PC-9 (cell line): ENCODE measurements at places on chromosomes 1 and 21. TPM values are rescaled to one million over a fixed set of nuclear protein-coding genes. Genes with fewer than 3 reads are reported as not detected.
A peak's percentile ranks its signal among the peaks of the same experiment; 100 is the strongest.

Gene RUNX3
- not detected in 2 replicates for total RNA-seq

Gene AMY2A
- total RNA-seq: not detected in 2 replicates

Gene CNR2
- total RNA-seq: not detected in 2 replicates

Gene ARV1
- total RNA-seq: 8.0 and 12.0 TPM in 2 replicates

Gene HCN3
- total RNA-seq: 6.6 and 7.5 TPM in 2 replicates

Gene URB2
- 6.6 and 7.7 TPM in 2 replicates for total RNA-seq

Gene LPAR3
- not detected in 2 replicates for total RNA-seq

Gene SPRR5
- not detected in 2 replicates for total RNA-seq

Gene MASP2
- not detected in 2 replicates for total RNA-seq

Gene CITED4
- total RNA-seq: 67.5 and 98.2 TPM in 2 replicates

Gene TNNI3K
- 1.4 TPM in 1 of 2 replicates, not detected in the other for total RNA-seq

Gene OLFM3
- not detected in 2 replicates for total RNA-seq

- DNase-seq: no peak
These were observed 58.5 kb downstream of the SH3BGR start for GRCh38 chr21:39510240-39510639.

GRCh38 chr1:150021191-150021694 lies 10.7 kb upstream of the OTUD7B start:
- peak; percentile 33 for DNase-seq

DNA sequence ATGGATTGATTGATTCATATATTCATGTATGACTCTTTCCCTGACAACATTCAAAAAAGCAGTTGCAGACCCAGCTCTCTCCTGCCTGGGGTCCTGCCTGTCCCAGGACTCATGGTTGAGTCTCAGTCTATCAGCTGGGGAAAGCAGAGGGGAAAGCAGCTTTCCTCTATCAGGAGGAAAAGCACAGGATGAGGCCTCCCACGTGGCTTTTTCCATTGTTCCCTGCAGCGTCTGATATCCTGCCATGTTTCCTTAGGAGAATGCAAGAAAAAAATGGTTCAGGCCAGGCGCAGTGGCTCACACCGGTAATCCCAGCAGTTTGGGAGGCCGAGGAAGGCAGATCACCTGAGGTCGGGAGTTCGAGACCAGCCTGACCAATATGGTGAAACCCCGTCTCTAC lies 133.0 kb upstream of the VAMP3 start:
- DNase-seq: no peak

DNA sequence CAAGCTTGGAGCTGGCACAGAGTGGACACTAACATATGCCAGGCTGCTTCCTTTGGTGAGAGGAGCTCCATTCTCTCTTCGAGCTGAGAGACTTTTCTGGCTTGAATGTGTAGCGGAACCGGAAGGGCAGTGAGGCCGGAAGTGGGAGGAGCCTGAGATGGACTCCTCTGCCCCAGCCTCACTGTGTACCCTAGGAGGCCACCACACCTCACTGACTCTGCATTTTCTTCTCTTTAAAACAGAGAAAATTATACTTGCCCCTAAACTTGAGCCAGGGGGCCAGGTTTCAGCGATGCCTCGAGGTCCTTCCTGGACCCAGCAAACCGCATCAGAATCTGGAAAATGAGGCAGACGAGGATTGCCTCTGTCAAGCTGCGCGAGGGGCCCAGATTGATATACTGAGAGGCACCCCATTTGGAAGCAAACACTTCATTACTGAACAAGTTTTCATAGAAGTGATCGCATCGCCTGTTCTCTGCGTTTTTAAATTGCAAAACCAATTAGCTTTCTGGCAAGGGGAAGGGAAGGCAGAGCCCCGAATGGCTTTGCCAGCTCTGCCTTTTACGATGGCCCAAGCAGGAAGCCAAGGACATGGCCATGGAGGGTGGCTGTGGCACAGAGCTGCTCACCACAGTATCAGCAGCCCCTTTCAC lies 708.1 kb downstream of the PTPRU start:
- no peak for DNase-seq

DNA sequence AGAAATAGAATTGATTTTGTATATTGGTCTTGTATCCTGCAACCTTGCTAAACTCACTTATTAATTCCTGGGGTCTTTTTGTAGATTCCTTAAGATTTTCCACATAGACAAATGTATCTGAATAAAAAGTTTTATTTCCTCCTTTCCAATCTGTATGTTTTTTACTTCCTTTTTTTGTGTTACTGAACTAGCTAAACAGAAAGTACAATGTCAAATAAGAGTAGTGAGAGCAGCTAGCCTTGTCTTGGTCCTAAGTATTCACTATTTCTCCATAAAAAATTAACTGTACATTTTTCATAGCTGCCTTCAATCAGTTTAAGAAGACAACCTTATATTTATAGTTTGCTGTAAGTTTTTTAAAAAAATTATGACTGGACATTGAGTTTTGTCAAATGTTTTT lies 74.9 kb downstream of the FASLG start:
- DNase-seq: no peak

- no peak for DNase-seq
These were observed 29.6 kb upstream of the ZNF326 start for GRCh38 chr1:89965193-89965768.

DNA sequence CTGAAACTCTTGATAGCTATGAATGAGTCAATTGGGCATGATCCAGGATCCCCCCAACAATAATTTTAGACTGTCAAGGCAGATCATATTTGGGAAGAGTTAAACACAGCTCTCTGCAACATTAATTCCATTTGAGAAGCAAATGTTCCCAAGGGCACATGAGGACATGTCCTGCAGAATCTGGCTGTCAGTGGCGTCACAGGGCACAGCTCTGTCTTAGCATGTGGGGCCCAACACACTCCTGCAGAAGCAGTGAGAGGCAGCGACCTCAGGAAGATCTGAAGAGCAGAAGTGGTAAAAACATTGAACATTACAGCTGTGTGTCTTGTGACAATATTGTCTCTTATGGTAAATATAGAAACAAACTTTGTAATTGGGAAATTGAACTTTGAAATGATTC lies 197.1 kb upstream of the PBX1 start:
- DNase-seq: no peak

DNA sequence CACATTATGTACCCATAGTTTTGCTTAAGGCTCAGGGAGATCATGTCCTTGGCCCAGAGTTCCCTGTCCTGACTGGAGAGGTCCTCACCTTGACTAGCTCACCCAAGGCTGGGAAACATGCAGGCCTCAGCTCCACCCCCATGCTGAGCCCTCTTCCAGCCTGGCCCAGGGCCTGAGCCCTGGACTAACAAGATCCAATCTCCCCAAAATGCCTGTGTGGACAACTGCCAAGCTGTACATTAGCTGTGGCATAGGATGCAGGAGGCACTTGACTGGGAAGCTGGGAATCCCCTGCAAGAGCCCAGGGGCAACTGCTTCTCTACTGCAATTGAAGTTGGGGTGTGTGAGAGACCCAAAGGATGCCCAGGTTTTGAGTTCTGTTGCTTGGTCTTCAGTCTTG lies 2.1 kb downstream of the LINGO4 start:
- DNase-seq: no peak

GRCh38 chr21:16082038-16082816 lies 352.4 kb downstream of the USP25 start:
- no peak for DNase-seq

DNA sequence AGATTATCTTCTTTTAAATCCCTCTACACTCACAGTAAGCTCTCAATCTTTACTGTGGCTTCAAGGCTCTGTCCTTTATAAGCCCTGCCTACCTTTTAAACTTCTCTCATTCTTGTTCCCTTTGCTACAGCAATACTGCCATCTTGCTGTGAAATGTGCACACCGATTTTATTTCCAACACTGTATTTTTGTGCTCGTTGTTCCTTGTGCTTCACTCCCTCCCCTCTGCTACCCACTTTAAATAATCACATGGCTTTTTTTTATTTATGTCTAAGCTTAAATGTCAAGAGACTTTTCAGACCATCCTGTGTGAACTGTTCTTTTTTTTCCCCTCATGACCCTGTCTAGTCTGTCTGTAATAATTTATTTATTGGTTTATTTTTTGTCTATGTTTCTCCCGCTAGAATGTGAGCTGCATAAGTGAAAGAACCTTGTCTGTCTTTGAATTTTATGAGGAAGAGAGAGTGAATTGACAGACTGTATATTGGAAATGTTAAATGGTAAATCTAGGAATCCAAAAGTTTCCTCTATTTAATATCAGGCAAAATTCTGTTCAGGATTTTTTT lies 45.7 kb downstream of the ABCD3 start:
- peak; percentile 29 for DNase-seq

DNA sequence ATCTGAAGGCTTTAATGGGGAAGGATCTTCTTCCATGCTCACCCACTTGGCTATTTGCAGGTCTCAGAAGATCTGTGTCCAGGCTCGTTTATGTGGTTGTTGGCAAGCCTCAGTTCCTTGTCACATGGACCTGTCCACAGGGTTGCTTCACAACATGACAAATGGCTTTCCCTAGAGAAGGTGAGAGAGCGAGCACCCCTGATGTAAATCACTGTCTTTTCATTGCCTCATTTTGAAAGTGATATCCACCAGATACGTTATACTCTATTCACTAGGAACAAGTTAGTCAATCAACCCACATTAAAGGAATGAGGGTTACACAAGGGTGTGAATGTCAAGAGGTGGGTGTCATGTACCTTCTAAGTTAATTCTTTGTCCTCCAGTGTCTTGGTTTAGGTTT lies 433.3 kb downstream of the RPS6KC1 start:
- peak; percentile 67 for DNase-seq

DNA sequence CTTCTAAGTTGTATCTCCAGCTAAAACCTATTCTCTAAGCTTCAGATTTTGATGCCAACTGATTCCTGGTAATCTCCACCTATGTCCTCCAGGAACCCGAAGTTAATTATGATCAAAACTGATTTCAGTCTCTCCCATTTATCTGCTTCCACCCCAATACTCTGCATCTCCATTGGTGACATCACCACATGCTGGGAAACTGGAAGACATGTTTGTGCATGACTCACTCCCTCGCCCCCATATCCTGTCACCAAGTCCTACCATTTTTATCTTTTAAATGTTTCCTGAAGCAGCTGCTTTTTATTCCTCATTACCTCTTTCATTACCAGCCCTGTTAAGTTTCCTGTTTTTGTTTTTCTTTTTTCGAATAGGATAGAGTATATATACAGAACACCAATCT lies 228.5 kb downstream of the LRRC40 start:
- no peak for DNase-seq

DNA sequence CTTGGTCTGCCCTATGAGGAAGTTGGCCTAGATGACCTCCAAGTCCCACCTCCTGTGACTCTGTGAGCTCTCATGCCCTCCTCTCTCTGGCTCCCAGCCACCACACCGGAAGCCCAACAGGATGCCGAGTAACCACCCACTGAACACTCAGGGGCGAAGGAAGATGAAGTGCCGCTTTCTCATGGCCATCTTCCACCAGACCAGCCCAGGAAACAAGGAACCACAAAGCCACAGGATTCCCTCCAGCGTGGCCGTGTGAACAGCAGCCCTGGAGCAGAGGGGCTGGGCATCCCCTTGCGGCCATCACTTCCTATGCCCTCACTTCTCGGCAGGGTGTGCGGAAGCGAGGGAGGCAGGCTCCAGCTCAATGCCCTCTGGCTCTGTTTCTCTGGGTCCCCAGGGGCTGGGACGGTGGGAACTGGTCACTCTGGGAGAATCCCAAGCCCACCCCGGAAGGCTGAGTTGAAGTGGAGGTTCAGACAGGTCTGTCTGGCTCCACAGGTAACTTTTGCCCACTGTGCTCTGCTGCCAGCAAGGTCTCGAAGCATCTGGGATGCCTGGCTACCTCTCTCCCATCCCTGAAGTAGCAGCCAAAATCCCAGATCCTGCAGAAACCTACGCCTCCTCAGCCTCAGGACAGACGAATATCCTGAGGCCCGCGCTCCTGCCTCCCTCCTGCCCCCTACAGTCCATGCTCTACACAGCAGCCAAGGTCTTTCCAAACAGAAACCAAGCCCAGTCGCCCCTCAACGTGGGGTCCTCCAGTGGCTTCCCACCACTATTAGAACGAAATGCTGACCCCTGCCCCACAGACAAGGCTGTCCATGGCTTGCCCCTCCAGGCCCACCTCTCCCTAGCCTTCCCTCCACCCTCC lies 44.2 kb upstream of the ECE1 start:
- peak; percentile 86 for DNase-seq
